Activated naive CD4-positive, alpha-beta T cell treated with Interleukin-2 at 50 U/mL for 16 hours (primary cell): ENCODE measurements at places on chromosomes 4 and X.

DNA sequence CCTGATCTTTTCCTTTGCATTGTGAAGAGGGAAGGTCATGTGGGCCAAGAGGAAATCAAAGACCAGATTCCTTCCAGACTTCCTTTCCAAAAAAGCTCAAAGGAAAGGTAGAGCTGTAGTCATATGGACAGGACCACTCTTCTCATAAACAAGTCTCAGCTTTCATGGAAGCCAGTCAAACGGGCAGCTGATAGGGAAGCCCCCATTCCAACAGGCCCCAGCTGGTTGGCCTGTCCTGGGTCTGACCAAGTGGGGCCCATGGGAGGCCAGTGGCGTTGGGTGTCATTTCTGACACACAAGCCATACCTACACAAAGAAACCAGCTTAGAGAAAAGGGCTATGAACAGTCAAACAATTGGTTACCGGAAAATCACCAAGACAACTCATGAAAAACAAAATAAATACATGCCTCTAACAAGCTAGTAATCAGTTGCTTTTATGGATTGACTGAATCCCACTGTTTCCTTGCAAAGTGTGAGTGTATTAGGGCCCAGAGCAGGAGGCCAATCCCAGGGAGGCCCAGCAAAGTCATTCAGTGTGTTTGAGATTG is 149.6 kb upstream of the MAMLD1 start:
- DNase-seq: no peak

DNA sequence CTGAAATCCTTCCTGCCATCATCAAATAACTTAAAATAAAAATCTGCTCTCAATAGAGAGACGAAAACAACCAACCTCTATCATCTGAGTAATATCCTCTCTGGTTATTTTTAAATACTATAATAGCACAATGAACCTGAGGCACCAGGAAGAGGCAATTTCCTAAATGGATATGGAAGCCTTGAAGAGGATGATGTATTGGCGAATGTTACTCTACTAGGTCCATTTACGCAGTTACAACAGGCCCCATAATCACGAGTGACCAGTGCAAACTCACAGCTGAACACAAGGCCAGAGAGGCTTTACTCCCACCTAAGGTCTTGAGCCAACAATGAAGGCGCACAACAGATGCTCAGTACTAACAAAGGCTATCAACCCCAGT is 678.8 kb upstream of the NR3C2 start:
- DNase-seq: no peak

DNA sequence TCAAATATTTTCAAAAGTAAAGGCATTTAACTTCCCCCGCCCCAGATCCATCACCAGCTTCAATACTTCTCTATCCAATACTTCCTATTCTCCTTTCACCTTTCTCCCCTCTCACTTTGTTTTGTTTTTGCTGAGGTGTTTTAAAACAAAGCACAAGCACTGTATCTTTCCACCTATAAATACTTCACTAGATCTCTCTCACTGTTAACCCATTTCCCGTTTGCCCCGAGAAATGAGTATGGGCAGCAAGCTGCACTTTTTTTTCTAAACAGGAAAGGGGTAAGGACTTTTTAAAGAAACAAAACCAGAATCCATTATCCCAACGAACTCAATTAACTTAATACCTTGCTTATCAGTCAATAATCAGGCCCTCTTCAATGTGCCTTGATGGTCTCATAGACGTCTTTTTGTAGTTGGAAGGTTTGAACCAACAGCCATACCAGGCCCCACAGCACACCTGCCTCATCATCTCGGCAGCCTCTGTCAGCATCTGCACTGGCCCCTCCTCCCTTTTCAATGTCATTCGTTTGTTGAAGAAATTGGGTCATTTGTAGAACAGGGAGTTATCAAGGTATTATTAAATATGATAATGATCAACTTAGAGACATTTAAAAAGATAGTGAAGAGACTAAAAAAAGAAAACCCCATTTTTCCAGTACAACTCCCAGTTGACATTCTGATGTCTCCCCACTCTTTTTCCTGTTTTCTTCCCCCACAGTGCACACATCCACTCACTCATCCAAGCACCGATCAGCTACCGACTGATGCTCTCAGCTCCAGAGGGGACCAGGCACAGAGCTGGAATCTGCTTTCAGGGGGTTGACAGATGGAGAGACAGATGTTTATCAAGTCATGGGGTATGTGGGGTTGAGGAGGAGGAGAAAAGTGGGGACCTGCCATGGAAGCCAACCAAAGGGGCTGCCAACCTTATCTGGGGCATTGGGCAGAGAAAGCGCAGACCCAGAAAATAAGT is 25.8 kb downstream of the CRMP1 start:
- no peak for DNase-seq

GRCh38 chr4:70191647-70192046 is 3.9 kb upstream of the ODAM start:
- DNase-seq: no peak

DNA sequence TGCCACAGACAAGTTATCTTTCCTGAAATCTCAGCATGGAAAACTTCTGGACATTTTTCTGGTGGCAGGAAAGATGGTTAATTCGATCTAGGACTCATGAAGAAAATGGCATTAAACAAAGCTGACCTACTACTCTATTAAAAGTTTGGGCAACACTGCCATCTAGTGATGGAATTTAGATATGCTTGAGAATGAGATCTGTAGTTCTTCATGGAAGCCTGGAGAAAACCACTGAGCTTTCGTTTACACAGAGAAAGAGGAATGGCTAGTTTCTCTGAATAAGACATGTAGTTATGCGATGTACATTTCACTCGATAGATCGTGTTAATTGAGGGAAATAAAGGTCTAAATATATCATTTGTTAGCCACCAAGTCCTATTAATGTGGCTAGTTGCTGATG is 51.7 kb upstream of the CHRDL1 start:
- no peak for DNase-seq

DNA sequence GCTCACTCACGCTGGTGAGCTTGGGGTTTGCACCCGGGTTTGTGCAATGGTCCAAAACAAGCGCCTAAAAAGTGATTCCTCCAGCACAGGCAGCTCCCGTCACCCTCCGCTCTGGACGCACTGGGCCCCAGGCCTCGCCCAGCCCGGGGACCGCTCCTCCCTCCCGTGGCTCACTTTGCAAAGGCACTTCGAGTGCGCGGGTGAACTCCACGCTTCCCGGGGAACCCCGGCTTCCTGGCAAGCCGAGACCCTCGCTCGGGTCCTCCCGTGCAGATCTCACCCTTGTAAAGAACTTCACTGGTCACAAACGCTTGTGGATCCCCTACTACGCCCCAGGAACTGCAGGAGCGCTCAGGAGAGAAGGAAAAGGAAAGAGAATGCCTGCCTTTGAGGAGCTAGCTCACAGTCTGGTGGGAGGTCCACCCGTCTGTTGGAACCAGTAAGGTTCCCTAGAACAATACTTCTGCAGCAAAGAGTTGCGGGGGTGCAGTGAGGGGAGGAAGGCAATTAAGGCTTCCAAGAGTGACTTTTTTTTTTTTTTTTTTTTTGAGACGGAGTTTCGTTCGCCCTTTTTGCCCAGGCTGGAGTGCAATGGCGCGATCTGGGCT is at the start of gene CTPS2:
Gene CTPS2 (minus strand): TSS at position 122 of the 608 bp plus-strand sequence. CDS start 9,767 bp downstream, outside the sequence.
- DNase-seq: peak; percentile 48

DNA sequence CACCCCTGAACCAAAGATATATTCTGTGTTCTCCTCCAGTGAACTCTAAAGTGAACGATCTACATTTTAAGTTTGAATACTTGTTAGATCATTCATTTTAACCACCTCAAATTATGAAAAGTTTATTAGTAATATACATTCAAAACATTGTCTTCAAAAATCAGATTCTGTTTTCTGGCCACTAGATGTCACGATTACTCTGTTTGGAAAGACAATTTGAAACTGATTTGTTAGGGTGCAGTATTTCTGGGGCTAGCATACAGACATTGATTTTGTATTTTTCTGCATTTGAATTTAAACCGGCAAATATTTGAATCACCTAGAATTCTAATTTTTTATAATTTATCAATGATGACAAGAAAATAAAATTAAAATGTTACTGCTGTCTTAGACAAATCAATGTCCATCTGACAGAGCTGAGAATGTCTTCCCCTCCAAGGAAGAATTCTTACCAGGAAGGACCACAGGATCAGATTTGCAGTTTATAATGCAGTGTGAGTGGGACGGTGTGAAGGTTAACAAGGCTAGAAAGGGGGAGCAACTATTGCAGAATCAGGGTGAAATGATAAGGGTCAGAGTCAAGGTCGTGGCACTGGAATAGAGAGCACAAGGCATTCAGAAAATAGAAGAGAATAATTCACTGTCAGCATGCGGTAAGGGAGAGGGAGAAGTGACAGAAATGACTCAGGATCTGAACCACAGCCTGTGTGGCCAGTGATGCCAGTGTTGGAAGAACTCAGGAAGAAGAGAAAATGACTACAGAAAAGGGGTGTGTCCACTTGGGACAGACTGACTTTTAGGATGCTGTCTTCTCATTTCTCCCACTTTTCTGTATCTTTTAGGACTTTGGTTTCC is 91.6 kb downstream of the ANXA10 start:
- no peak for DNase-seq

- DNase-seq: no peak
Observed at GRCh38 chr4:13413729-13414437, 70.3 kb downstream of the RAB28 start.

GRCh38 chr4:14059006-14059405 is 431.5 kb upstream of the BOD1L1 start:
- DNase-seq: no peak

DNA sequence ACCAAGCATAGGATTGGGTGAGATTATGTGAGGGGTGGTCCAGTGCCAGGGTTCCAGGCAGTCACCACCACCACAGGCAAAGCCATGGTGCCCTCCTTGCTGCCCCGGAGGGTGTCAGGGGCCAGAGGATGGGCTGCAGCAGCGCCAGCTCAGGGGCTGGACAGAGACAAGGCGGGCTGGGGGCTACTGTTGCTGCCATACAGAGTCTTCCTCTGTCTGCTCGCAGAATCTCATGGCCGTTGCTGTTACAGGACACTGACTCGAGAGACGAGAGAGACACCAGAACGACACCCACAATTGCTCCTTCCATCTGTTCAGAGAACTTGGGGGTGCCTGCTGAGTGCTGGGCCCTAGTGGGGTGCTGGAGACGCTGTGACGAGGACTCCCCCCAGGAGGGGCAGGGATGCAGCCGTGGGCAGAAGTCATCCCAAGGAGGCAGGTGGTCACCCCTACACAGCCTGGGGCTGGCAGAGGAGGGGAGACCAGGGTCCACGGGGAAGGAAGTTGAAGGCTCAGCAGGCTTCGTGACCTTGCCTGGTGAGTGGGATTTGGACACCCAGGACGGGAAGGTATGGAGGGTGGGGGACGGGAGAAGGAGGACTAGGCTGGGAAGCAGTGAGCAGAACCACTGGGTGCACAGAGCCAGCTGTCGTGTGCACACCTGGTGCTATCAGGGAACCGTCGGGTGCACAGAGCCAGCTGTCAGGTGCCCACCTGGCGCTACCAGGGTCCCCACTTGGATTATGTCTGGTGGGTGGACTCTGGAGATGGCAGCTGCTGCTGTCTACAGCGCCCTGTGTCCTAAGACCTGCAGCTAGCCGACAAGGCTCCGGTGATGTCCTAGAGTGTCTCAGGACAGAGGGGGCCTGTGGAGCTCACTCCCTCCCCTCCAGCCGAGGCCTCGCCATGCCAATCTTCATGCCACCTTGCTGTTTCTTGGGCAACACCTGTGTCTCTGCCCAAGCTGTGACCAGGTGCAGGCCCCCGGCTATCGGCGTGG is 43.9 kb upstream of the HMX1 start:
- DNase-seq: no peak

GRCh38 chr4:73220815-73221214 is 37.8 kb downstream of the ANKRD17 start:
- no peak for DNase-seq

DNA sequence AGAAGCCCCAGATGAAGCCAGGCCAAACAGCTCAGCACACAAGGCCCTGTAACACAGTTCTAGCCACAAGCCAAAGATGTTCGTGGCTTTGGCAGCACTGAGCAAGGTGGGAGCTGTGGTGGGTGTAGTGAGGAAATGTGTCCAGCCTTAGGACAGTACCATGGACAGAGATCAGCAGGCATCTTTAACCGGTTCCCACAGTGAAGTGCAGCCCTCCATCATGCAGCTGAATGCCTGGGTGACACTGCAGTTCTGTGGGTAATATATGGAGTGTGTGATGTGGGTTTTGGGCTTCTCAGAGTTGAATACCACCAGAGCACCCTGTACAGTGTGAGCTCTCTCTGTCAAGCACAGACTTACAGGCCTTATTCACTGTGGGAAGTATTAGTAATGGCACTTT is 6.0 kb upstream of the NEXMIF start:
- no peak for DNase-seq

DNA sequence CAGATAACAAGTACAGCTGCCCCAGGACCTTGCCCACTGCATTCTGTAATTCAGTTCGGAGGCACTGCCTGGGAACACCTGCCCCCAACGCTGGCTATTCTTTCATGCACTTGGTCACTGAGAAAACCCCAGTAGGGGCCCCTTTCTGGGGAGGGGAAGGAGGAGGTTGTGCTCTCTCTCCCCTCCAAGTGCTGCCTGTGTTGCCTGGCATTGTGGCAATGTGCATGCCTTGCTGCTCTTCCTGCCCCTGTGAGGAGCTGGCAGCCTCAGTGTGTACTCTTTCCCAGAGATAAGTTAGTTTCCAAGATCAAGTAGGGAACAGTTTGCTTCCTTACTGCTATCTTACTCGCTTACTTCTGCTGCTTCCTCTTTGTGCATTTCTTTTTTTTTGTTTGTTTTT is 90.8 kb downstream of the AASDH start:
- no peak for DNase-seq

DNA sequence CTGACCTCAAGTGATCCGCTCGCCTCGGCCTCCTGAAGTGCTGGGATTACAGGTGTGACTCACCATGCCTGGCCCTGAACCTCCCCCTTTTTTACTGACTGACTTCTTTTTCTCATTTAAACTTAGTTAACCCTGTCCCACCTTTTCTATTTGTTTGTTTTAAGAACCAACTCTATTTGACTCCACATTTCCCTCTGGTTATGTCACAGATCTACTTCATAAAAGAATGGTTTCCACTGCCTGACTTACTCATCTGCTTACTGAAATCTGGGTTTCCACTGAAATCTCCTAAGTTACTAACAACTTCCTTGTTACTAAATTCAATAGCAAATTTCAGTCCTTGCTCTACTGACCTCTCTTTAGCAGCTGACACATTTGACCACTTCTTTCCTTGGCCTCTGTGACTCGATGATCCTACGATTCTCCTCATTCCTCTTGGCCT is 28.0 kb upstream of the NSUN7 start:
- no peak for DNase-seq

GRCh38 chr4:7513671-7514070 is 78.9 kb upstream of the PSAPL1 start:
- no peak for DNase-seq

DNA sequence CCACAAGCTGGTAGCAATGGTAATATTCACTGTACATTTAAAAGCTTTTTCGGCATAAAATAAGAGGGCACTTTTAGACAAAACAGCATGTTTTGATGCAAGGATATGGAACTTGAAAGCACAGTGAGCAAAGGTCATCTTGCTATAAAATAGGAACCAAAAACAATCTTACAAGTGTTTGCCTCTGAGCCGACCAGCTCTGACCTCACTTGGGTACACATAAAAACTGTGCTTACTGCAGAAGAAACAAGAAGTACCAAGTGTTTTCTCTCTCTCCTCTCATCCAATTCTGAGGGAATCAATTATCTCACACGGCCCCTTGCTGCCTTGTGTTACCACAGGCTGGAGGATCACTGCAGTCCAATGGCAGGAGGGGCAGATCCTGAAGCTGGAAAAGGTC is 4.8 kb upstream of the IQSEC2 start:
- DNase-seq: no peak
